ENCODE measurements at places on chromosomes 7 and 10. TPM values are rescaled to one million over a fixed set of nuclear protein-coding genes. Genes with fewer than 3 reads are reported as not detected.

DNA sequence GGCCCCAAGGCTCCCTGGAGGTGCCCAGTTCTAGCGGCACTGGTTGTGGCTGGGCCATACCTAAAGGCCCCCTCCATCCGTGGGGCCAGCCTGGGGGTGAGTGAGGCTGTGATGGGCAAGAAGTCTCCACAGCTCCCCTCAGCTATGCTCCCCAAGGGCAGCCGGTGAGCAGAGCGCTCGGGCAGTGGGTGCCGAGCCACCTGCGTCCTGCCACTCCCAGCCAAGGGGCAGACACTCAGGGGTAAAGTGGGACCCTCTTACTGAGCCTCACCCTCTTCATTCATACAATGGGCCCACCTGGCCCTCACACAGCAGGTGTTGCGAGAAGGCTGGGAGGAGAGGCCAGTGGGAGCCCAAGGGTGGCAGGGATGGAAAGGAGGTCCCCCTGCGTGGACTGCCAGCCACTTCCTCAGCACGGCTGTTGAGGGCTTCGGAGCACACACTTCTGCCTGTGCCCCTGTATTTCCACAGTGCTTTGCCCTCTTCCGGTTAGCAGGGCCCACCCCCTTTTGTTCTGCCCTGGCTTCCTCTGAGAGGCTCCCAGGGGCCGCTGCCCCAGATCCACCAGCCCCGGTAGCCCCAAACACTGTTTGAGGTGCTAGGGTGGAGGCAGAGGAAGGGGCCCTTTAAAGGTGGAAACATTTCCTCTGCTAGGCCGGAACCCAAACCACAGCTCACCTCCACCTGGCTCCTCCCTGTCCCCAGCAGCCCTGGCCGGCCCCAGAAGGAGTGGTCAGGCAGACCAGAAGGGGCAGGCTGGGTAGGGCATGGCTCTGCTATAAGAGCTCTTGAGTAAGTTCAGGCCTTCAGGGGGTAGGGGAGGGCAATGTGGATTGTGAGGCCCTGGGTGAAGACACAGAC lies 16.4 kb upstream of the C10orf105 start:
- DNase-seq = no peak

GRCh38 chr7:129009437-129009836 lies 45.5 kb downstream of the TNPO3 start:
- DNase-seq = no peak

- no peak for DNase-seq
Observed at GRCh38 chr10:29681676-29682448, 47.1 kb upstream of the SVIL start.

DNA sequence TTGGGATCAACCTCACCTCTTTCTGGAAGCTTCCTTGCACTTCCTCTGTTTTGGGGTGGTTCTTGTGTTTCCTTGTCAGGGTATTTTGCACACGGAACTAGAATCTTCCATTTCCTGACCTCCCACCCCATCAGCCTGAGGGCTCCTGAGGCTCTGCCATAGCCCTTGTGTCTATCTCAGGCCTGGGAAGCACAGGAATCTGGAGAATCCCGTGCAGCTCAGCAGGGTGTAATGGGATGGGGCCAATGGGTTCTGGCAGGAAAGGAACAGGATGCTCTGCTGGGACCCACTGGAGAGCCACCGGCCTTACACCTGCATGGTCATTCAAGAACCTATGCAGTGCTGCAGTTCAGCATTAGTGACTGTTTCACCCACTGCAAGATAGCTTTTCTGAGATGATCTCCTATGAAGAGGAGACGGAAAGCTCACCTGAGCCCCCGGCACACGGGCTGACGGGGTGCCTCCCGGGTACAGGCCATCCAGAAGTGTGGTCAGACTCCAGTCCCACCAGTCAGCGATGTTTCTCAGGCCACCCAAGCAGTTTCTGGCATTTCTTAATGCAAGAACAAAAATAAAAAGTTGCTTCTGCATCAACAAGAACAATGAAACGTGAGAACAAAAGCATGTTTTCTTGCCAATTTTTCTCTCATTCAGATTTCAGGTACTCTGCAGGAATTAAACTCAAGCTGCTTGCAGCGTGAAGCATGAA lies 133.2 kb downstream of the PKD1L1 start:
- DNase-seq = no peak

GRCh38 chr7:40316176-40316575 lies 181.4 kb downstream of the SUGCT start:
- DNase-seq = no peak

- DNase-seq = no peak
Observed at GRCh38 chr7:70387217-70387616, 744.7 kb upstream of the GALNT17 start.

DNA sequence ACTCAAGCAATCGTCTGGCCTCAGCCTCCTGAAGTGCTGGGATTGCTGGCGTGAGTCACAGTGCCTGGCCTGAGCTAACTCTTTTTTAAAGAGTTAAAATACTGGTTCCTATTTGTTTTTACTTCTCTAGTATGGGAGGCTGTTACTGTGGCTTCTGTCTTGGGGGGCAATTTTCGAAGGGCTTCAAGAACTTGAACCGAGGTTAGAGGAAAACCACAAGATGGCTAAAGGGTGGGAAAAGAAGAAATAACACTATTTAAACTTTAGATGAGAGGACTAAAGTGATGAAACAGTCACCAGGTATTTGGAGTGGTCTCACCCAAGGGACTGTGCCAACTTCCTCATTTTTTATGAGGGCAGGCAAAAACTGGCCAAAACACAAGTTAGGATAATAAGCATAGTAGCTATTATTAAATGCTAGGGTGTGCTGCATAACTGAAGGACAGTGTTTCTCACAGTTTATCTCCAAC lies 17.8 kb downstream of the MET start:
- DNase-seq = no peak

The CADPS2 gene
- total RNA-seq = 3.6 TPM

GRCh38 chr7:142567201-142568075 lies 181.8 kb upstream of the PRSS1 start:
- DNase-seq = no peak

- no peak for DNase-seq
Observed at GRCh38 chr7:123028339-123028738, 32.8 kb upstream of the TAS2R16 start.
